HS-27A (cell line): ENCODE measurements at places on chromosomes 1 and 21.
A peak's percentile ranks its signal among the peaks of the same experiment; 100 is the strongest.

- DNase-seq, result peak; percentile 91
These were observed 43.7 kb downstream of the BACH1 start for GRCh38 chr21:29342363-29342957.

- DNase-seq, result no peak
These were observed 251.3 kb upstream of the KAZN start for GRCh38 chr1:14347186-14347585.

GRCh38 chr1:110731529-110731928 lies 56.8 kb upstream of the KCNA3 start:
- no peak for DNase-seq

GRCh38 chr21:17730782-17731181 lies 88.4 kb downstream of the C21orf91 start:
- no peak for DNase-seq

- no peak for DNase-seq
These were observed 87.8 kb upstream of the S1PR1 start for GRCh38 chr1:101148980-101149379.

DNA sequence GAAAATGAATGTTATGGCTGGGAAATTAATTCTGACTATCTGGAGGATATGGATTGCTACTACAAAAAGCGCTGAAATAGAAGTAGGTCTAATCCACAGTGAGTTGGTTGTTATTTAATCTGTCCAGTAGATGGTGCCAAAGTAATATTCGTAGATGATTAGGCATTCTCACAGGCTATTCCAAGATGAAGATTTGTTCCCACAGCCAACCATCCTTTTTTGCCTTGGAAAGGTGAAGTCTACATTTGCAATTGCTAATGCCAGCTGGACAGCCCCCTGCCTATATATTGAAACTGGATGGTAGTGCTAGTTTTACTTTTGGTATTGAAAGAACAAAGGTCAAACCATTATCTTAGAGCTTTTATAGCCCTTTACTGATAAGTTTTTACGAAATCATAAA lies 43.8 kb downstream of the RBM11 start:
- no peak for DNase-seq

- DNase-seq, result no peak
These were observed 105.3 kb upstream of the CLDN14 start for GRCh38 chr21:36584980-36585940.

GRCh38 chr1:211332036-211332616 lies 5.5 kb downstream of the TRAF5 start:
- DNase-seq, result no peak

DNA sequence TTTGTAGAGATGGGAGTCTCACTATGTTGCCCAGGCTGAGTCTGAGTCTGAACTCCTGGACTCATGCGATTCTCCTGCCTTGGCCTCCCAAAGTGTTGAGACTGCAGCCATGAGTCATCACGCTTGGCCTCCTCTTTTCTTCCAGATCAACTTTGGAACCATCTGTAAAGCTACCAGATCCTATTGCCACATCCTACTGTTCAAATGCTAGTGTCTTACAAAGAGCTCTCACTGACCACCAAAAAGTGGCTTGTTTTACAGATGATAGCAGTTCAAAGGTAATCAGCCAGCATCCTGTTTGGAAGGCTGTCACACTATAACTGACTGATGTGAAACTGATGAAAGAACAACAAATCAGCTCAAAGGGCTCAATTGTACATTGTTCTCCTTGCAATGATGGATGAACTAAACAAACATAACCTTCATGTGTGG lies 221.6 kb downstream of the AKT3 start:
- DNase-seq, result no peak

GRCh38 chr1:51549016-51549619 lies 30.1 kb upstream of the EPS15 start:
- DNase-seq, result no peak

GRCh38 chr1:36342426-36343185 lies 19.2 kb upstream of the EVA1B start:
- peak; percentile 82 for DNase-seq

GRCh38 chr1:36520771-36521420 lies 38.2 kb upstream of the CSF3R start:
- DNase-seq, result no peak

DNA sequence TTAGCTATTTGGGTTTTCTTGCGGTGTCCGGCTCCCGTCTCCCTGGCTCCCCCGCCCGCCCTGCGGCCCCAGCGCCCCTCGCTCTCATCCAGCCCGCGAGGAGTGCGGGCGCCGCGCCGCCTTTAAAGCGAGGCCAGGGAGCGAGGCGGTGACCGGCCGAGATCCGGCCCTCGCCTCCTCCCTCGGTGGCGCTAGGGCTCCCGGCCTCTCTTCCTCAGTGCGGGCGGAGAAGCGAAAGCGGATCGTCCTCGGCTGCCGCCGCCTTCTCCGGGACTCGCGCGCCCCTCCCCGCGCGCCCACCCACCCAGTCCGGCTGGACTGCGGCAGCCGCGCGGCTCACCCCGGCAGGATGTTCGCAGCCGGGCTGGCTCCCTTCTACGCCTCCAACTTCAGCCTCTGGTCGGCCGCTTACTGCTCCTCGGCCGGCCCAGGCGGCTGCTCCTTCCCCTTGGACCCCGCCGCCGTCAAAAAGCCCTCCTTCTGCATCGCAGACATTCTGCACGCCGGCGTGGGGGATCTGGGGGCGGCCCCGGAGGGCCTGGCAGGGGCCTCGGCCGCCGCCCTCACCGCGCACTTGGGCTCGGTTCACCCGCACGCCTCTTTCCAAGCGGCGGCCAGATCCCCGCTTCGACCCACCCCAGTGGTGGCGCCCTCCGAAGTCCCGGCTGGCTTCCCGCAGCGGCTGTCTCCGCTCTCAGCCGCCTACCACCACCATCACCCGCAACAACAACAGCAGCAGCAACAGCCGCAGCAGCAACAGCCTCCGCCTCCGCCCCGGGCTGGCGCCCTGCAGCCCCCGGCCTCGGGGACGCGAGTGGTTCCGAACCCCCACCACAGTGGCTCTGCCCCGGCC lies 492 bp downstream of the HLX start:
- DNase-seq, result no peak

DNA sequence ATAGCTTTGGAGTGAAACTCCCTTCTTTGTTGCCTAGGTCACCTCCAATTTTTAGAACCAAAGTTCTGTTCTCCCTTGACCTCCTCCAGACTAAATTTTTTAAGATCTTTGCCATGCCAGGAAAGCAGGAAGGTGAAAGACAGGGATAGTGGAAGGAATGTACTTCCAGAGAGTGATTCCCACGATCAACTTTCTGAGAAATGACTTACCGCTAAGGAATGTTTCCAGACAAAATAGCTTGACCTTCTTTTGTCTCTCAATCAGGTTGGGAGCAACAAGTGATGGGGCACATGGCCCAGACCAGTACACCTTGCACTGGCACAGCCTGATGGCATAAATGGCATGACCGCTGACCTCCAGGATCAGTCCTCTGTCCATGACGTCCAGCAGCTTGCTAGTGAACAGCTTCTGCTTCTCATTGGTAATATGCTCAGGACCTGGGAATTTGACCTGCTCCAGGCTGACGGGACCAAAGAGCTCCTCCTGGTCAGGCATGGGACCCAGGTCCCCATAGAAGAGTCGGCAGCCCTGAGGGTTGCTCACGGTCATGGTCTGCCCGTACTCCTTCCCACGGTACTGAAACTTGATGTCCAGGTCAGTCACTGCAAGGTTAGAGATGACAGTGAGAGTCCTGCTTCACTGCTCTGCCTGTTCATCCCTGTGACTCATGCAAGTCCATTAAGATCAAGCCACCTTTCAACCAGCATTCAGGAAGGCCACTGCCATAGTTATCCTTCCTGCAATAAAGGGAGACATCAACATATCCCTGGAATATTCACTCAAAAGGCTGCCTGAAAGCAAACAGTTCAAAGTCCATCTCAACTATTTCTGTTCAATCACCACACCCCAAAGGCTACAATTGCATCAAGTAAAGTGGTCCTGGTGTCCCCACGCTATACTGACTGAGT lies 6.2 kb upstream of the C1orf74 start:
- DNase-seq, result no peak

- peak; percentile 31 for DNase-seq
These were observed 6.6 kb downstream of the UBR4 start for GRCh38 chr1:19203440-19203839.

DNA sequence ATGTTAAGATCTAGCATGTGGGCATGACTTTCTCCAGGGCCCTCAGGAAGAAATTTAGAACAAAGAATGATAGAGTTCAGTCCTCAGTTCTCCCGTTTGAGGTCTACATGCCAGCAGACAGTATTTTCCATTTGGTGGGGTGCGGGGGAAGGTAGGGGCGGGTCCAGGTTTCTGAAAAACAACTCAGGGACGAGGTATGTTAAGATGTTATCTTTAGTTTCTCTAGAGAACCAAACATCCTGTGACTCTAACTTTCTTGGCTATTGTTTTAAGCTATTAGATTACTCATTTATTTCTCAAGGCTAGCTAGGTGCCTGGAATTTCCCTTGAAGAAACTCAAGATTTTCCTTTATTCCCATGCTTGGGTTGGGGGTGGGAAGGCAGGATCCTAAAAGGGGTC lies 42.3 kb upstream of the SYT14 start:
- no peak for DNase-seq

- DNase-seq, result peak; percentile 27
These were observed 49.7 kb downstream of the SYF2 start for GRCh38 chr1:25182629-25183028.

GRCh38 chr1:193589597-193590040 lies 403.2 kb upstream of the B3GALT2 start:
- DNase-seq, result no peak

GRCh38 chr1:38456531-38456876 lies 403.1 kb downstream of the RRAGC start:
- DNase-seq, result no peak

DNA sequence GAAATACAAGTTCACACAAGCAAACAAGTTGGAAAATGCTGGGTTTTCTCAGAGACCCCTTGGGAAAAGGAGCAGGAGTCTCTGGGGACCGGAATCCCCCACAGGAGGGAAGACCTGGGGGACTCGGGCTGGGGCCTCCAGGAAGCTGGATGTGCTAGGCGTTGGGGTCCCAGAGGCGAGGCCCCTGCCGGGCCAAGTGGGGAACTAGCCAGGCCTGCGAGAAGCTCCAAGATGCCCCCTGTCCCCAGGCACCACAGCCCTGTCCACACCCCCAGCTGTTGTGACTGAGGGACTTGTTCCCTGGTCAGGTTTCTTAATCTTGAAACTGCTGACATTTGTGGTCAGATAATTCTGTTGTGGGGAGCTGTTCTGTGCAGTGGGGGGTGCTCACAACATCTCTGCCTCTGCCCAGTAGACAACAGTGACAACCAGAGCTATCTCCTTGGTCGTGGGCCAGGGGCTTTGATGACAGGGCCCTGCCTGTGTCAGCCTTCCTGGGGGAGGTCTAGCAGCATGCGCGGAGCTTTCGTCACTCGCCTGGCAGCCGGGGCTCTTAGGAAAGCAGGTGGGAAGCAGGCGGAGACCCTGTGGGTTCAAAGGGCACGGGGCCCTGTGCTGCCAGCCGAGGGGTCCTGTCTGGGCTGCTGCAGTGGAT lies 126.4 kb upstream of the ARHGEF16 start:
- DNase-seq, result no peak

DNA sequence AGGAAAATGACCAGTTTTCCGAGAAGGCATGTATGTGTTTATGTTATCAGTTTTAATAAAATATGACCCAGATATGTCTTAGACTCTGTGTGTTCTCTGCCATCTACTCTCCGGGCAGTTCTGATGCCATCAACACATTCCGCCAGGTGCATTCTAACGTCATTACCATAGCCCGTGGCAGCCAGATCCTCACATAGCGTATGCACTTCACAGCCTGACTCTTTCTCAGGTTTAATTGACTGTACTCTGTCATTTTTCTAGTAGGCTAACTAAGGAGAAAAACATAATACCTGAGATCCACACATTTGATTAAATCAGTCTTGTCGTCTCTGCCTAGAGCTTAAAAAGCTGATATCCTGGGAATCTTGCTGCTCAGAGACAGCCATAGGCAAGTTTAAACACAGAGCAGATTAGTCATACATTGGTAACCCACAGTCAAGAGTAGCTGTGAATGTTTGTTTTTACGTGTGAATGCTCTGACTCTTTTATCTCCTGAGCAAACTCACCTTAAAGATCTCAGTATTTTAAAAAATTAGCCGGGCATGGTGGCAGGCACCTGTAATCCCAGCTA lies 175.9 kb downstream of the GREM2 start:
- DNase-seq, result no peak

GRCh38 chr1:150221552-150221951 lies 14.4 kb downstream of the ANP32E start:
- no peak for DNase-seq

DNA sequence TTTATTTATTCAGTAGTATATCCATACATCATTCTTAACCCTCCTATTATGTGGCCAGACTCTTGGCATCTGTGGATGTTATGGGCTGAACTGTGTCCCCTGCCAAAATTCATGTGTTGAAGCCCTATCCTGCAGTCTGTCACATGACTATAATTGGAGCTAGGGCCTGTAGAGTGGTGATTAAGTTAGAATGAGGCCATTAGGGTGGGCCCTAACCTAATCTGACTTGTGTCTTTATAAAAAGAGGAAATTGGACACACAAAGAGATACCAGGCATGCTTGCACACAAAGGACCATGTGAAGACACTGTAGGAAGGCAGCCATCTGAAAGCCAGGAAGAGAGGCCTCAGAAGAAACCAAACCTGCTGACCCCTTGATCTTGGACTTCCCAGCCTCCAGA lies 6.6 kb downstream of the ZMYND12 start:
- no peak for DNase-seq

GRCh38 chr1:7145947-7146346 lies 360.7 kb downstream of the CAMTA1 start:
- no peak for DNase-seq

DNA sequence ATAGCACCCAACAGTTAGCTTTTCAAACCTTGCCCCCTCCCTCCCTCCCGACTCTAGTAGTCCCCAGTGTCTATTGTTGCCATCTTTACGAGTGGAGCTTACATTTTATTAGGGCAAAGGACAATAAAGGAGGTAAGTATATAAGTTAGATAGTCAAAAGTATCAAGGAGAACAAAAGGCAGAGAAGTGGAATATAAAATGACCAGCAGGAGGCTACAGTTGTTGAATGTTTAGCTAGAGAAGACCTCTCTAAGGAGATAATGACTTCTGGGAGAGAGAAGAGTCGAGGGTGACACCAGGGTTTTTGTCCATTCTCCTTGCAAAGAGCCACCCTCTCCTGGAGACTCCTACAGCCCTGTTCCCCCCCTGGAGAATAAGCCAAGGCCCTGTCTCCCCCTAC lies 48.7 kb downstream of the SYT6 start:
- no peak for DNase-seq
